ENCODE measurements at places on chromosomes 11 and 22.

- DNase-seq, result no peak
Observed at GRCh38 chr22:47098554-47098953, 336.1 kb downstream of the TBC1D22A start.

- DNase-seq, result no peak
Observed at GRCh38 chr11:68845351-68846002, 3.8 kb upstream of the CPT1A start.

GRCh38 chr11:3122775-3123201, 42.3 kb downstream of the OSBPL5 start:
- no peak for DNase-seq

GRCh38 chr11:119572481-119573424, 149.8 kb upstream of the THY1 start:
- no peak for DNase-seq

GRCh38 chr11:28460348-28460747, 352.2 kb downstream of the METTL15 start:
- DNase-seq, result no peak
